ENCODE measurements at places on chromosomes 7 and 10.

DNA sequence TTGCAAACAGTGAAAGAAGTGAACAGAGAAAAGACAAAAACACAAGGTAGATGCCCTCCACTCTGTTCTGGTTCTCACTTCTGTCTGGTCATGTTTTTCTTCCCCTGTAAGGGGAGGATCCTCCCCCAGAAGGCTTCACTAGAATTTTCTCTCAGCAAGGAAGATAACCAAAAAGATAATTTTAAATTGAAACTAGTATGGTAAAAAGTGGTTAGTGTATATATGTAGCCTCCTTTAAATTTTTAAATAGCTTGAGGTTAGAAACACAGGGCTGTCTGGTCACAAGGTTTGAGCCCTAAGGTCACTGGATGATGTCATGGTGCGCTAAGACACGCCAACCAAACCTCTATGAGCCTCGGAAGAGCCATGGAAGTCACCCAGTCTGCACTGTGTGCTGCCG, 5.6 kb upstream of the PKD1L1 start:
- no peak for DNase-seq

GRCh38 chr10:7030134-7030855, 380.5 kb downstream of the SFMBT2 start:
- DNase-seq: no peak

DNA sequence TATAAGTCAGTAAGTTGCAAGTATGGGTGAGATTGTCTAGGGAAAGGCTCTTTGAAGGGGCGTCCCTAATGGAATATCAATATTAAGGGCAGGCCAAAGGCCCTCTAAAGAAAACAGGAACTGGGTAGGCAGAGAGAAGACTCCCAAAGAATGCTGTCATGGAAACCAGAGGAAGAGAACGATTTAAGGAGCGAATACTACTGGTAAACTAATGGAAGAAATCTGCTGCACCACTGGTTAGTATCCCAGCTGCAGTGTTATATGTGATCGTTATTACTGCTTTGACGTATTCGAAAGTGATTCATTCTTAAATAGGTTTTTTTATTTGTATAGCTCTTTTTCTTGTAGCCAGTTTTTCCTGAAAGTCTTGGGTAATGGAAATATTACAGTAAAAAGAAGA, 1.3 kb downstream of the CASP2 start:
- DNase-seq: no peak

DNA sequence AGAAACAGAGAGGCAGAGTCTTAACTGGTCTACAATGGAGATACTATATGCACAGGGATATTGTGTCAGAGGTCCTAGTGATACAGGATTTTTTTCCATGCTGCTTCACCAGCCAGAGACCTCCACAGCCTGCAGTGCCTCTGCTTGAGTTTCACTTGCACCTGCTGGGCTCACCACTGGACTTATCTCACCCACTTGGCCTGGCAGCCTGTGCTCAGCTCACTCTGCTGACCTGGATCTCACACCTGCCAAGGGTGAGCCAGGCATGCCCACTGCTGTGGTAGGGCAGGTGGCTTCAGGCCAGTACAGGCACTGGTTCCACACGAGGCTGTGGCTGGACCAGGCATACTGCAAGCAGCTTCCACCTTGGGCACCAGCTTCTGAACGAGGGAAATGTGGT, 36.6 kb downstream of the PNLIPRP3 start:
- DNase-seq: no peak

DNA sequence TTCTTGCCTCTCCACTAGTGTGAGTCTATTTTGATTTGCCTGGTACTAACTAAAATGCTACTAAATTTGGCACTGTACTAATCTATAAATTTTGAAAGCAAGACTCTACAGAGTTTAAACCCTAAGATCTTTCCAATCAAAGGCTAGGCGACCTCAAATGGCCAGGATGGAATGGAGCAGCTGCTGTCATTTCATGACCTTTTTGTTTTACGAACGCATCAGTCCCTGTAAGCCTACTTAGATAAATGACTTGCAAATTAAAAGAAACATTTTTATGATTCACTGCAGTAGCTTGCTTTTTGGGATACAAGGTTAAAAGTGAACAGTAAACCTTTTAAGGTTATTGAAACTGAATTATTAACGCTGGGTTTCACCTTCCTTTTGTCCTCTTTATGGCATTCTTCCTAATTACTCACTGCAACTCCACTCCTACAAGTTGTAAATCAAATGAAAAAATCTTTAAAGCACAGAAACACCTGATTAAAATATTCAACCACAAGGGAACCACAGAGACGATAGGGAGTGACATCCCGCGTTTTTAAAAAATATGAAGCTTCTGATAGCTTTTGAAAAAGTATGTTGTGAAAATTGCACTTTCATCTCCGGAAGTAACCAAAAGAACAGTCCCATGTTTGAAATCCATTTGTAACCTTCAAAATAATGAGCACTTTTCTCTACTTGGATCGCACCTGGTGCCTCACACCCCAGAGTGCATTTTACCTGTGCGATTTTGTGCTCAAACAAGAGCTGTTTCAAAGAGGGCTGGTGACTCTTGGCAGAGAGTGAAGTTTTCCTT, 595.1 kb downstream of the PARD3 start:
- no peak for DNase-seq

DNA sequence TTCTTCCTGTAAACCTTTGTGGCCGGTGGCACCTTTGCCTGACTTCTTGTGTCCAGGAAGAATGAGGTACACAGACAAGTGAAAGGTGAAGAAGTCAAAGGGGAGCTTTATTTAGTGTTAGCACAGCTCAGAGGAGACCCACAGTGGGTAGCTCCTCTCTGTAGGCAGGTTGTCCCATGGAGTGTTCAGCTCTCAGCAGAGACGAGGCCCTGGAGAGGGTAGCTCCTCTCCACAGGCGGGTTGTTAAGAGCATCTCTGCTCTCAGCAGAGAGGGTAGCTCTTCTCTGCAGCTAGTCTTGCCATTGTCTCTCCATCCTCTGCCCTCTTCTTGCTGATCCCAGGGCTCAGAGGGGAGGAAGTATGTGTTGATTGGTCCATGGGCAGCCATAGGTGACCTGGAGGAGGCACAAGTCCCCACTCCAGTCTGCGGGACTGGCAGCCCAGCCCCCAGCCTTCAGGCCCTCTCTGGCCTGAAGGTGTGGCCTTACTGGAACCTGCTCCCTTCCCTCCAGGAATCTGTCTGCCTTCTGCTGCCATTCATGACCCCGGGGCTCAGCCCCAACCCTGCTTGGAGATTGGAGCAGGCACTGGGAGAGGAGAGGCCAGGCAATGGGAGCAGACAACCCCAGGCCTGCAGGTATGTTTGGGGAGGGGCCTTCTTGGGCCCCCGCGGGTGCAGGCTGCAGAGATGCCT, 24.5 kb downstream of the HHEX start:
- no peak for DNase-seq

- no peak for DNase-seq
These were observed 46.3 kb downstream of the HDAC9 start for GRCh38 chr7:18541871-18542212.

GRCh38 chr7:52154382-52154781, 837.8 kb upstream of the COBL start:
- no peak for DNase-seq

- DNase-seq: no peak
These were observed 1.6 kb upstream of the CADPS2 start for GRCh38 chr7:122887848-122888247.

DNA sequence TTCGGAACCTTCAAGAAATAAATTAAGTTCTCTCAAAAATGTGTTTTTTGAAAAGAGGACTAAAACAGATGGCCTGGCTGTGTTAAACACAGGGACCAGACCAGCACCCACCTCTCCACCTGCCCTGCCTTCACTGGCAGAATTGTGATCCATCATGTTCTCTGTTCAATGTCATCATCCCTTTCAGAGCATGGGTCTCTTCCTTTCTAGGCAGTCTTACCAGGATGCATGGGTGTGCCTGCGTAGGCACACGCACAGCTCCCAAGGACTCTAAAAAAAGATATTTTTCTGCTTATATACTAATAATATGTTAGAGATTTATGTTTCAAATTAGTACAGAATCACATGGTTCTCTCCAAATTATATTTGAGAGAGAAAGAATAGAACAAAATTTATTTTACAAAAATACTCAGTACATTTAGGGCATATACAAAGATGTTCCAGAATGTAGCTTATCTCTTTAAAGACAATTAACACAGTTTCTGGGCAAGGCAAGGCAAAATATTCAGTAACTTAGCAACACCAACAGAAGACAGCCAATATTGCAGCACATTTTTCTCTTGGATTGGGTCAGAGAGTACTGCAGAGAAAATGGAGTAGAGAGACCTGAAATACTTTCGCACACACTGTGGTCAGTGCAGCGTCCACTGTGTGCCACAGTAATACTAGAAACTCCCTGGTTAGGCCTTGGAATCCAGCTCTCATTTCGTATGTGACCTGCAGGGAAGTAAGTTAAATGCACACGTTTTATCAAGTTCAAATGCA, 52.8 kb downstream of the EGFR start:
- DNase-seq: no peak

DNA sequence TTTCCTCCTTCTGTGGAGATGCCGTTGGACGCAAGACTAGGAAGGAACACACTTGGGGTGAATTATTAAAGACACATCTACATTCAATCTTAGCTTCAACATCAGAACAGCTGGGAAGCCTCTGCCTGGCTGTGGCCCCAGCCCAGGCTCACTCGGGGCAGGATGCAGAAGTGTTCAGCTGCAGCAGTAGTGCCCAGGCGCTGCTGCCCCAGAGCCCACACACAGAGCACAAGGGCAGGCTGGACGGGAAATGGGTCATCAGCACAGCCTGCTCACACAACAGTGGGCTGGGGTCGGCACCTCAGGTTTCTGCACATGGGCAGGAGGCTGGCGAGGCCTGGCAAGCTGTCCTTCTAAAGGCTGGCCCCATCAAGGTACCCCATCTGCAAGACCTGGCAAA, 42.5 kb downstream of the NOD1 start:
- DNase-seq: no peak

DNA sequence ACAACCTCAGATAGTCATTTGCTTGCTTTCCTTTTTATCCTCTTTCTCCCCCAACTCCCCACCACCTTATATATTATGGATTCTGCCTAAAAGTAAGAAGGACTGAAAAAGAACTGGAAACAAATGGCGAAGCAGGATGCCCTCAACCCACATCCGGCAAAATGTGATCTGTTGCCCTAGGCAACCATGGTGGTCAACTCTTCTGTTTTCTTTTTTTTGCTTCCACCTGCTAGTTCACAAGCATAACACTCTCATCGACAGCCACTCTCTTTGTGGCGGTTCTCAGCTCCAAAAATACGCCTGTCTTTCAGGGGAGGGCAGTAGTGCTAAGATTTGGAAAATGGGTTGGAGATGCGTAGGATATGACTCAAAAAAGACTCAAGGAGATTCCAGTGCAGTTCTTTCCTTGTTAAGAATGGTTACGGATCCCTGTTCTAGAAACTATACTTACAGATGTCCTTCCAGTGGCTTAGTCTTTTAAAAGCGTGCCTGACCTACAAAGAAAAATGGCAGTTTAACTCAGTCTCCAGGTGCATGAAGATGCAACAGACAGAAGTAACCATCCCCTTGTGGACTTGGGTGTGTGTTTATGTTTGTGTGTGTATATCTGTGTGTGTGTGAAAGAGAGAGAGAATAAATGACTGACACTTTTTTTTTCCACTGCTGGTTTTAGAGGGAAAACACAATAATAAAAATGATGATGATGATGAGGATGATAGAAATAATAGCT, 10.7 kb downstream of the APBB1IP start:
- peak; percentile 41 for DNase-seq

- no peak for DNase-seq
These were observed 985.8 kb downstream of the REEP3 start for GRCh38 chr10:64506963-64507362.

GRCh38 chr7:52842202-52842900, 193.1 kb upstream of the POM121L12 start:
- no peak for DNase-seq

GRCh38 chr7:87480386-87480785, 4.9 kb upstream of the ABCB4 start:
- no peak for DNase-seq

DNA sequence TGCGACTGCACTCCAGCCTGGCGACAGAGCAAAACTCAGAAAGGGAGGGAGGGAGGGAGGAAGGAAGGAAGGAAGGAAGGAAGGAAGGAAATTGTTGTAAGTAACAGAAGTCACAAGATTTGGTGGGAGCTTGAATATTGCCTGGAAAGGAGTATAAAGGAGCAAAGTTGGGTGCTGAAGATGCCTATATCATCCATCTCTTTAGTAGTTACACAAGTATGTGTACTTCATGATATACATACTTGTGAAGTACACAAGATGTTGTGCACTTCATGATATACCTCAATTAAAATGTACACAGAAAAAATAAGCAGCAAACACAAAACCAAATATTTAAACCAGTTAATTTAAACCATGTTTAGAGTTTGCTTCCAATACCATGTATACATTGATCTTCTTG, 1223.8 kb downstream of the SORCS3 start:
- DNase-seq: no peak

GRCh38 chr10:121648493-121648892, 50.2 kb upstream of the FGFR2 start:
- DNase-seq: no peak

DNA sequence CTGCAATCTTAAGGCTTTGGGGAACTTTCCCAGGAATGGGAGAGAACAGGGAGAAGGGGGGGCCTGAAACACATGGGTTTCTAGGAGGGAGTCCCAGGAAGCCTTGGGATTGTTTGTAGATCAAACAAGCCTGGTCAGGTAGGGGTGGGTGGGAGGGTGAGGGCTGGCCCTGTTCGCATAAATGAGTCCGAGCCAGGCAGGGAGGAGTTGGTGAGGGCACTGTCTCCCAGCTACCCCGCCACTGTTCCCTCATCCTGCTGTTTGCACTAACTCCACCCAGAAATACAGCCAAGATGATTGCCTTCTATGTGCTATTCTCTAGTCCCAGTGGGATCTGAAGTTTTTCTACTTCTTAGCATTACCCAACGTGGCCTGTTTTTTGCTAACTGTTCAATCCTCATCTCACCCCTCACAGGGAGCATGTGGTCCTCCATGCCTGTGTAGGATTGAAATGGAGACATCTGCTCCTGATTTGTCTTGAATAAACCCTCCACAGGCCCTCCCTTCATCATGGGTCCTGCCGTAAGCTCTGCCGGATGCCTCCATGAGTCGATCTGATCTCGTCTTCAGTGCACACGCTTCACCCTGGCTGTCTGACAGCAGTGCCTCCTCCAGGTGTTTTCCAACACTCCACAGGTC, 257.0 kb downstream of the COBL start:
- no peak for DNase-seq

DNA sequence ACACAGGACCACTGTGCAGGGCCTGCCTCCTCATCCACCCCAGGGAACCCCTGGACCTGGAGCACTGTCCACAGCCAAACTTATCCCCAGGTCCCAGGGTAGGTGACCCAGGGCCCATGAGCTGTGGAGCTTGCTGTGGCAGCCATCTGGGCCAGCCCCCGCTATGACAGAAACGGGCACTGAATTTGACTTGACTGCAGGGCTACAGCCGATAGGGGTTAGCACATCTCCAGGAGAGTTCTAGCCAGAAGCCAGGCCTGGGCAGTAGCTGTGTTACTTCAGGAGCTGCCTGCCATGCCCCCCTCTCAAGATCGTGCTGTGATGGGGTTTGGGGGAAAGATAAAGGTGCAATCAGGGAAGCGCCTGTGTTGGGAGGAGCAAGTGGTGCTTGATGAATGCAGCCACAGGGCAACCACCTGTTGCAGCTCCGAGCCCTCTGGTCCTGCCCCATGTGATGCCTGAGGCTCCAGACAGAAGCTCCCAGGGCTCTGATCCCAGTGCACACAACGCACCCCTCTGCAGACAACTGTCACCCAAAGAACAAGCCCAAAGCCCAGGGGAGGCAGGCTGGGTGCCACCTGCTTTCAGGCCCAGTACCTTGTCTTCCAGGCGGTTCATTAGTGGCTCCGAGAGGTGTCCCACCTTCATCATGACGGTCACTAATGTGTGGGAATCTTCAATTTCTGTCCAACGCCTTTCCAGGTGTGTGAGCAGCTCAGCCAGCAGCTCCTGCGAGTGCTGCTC, 6.5 kb downstream of the TBRG4 start:
- DNase-seq: no peak

GRCh38 chr7:80463272-80463920, 48.5 kb downstream of the GNAT3 start:
- no peak for DNase-seq
